Activated CD4-positive, alpha-beta T cell treated with anti-CD3 and anti-CD28 coated beads for 1 hour (primary cell): ENCODE measurements at places on chromosomes 12 and 14.

GRCh38 chr14:24964048-24964447, 85.9 kb downstream of the STXBP6 start:
- DNase-seq, result no peak

- no peak for DNase-seq
These were observed 20.8 kb downstream of the STX2 start for GRCh38 chr12:130818272-130818634.

GRCh38 chr12:32024884-32025592, 65.8 kb downstream of the RESF1 start:
- no peak for DNase-seq

DNA sequence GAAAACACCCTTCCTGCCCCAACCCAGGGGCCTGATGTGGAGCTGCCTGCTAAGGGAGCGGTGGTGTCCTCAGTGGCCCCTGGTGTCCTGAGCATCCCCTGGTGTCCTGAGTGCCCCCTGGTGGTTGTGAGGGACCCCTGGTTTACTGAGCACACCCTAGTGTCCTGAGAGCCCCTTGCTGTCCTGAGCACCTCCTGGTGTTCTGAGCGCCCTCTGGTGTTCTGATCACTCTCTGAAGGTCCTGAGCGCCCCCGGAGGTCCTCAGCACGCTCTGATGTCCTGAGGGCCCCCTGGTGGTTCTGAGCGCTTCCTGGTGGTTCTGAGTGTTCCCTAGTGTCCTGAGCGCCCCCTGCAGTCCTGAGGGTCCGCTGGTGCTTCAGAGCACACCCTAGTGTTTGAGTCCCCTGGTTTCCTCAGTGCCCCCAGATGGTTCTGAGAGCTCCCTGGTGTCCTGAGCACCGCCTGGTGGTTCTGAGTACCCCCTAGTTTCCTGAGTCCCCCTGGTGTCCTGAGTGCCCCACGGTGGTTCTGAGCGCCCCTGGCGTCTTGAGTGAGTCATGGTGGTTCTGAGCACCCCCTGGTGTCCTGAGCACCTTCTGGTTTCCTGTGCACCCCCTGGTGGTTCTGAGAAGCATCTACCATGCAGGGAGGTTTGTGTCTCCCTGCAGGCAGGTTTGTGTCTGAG, 1004.2 kb downstream of the TMEM121 start:
- DNase-seq, result no peak

DNA sequence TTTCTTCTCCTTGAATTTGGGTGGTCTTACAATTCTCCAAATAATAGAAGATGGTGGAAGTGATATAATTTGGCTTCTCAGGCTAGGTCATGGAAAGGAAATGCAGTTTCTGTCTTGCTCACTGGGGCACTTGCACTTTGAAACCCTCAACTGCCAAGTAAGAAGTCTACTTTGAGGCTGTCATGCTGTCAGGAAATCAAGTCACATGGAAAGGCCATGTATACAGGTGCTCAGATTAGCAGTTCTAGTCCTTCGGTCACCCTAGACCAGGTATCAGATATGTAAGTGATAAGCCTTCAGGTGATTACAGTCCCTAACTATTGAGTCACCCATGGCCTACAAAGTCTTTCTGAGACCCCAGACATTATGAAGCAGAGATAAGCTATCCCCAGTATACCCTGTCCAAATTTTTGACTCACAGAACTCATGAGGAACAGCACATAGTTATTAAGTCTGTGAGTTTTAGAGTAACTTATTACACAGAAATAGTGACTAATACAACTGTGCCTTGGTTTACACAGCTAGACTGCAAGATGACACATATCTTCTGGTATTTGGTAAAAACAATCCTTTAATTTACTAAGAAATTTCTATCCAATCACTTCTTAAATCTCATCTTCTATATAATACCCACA, 26.3 kb upstream of the BBS10 start:
- DNase-seq, result no peak

DNA sequence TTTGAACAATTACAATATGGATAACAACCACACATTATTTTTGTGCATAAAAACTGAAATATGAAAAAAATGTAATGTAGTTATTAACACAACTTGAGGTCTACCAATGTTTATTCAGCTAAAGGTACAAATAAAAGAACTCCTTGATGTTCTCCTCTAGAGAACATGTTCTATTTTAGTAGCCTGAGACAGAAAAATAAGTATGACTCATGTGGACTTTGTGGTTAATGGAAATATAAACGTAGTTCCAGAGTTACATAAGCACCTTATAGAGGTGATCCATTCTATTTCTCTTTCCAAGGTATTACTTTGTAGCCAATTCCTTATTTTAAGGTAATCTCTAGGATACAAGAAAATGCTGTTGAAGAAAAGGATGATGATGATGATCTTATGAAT, 25.7 kb downstream of the ALKBH1 start:
- DNase-seq, result no peak

GRCh38 chr12:106956048-106956578, 406 bp downstream of the TMEM263 start:
- DNase-seq, result peak; percentile 33

- no peak for DNase-seq
These were observed 47.8 kb upstream of the ETV6 start for GRCh38 chr12:11601647-11602046.

DNA sequence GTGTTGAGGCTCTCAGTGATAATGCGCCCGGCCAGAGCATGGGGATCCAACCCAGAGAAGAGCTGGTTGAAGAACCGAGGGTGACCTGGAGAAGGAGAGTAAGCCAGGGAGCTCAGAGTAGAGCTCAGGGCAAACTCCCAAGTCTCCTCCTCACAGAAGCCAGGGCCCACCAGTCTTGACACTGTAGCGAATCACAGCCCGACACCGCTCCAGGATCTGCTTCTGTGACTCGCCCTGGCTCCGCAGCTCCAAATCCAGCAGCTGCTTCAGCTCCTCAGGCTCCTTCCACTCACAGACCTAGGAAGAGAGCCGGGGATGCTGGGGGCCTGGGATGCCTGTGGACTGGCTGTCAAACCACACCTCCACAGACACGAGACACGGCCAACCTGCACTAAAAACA, 8.2 kb upstream of the ZNF740 start:
- DNase-seq, result no peak

- peak; percentile 11 for DNase-seq
These were observed 152.1 kb downstream of the ADGRD1 start for GRCh38 chr12:131105736-131106348.

- no peak for DNase-seq
These were observed 16.0 kb downstream of the C14orf132 start for GRCh38 chr14:96055065-96055752.

DNA sequence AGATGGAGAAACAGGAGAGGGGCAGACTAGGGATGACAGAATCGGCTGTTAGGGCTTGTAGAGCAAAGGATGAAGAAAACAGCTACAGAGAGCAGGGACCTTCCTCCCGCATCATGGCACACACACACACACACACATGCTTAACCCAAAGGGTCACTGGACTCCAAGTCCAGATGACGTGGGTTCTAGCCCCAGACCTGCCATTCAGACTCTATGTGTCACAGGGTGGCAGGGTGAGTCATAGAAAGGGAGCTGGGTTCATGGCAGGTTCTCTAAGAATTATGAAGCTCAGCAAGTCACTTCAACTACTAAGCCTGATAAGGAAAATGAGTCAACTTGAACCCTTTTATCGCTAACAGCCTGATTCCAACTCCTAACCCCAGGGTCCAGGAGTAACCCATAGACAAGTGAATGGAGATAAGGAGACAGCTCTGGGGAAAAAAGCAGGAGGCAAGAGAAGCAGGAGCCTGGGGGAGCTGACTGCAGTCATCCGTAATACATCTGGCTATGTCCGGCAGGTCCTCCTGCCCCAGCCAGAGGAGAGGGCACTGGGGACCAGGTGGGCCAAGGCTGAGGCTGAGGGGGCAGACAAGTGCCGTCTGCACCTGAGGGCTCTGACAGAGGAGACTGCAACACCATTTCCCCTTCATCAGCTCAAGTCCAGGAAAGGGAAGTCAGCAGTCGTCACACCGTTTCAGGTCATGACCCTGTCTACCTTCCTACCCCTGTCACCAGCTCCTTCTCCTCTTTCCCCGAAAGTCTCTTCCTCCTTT, 3.6 kb upstream of the TNFRSF1A start:
- no peak for DNase-seq

DNA sequence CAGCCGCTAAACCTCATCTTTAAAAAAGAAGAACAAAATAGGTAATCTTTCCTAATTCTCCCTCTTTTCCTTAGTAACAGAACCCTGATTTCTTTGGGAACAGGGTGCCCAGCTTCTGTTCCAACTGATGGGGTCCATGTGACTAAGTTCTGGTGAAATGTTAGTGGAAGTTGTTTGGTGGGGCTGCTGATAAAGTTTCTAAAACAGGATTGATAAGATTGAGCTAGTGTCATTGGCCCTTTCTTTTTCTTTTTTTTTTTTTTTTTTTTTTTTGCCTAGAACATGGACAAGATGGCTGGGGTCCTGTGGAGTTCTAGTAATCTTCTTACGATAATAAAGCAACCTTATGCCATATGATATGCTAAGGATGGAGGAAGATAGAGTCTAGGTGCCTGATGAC, 16.2 kb upstream of the TUBA1B start:
- no peak for DNase-seq

- DNase-seq, result no peak
These were observed 309.1 kb upstream of the NAV3 start for GRCh38 chr12:77521508-77522115.
